ENCODE measurements at places on chromosomes 11 and 22.
A peak's percentile ranks its signal among the peaks of the same experiment; 100 is the strongest.

- DNase-seq = no peak
These were observed 10.5 kb downstream of the IGSF22 start for GRCh38 chr11:18715476-18715875.

DNA sequence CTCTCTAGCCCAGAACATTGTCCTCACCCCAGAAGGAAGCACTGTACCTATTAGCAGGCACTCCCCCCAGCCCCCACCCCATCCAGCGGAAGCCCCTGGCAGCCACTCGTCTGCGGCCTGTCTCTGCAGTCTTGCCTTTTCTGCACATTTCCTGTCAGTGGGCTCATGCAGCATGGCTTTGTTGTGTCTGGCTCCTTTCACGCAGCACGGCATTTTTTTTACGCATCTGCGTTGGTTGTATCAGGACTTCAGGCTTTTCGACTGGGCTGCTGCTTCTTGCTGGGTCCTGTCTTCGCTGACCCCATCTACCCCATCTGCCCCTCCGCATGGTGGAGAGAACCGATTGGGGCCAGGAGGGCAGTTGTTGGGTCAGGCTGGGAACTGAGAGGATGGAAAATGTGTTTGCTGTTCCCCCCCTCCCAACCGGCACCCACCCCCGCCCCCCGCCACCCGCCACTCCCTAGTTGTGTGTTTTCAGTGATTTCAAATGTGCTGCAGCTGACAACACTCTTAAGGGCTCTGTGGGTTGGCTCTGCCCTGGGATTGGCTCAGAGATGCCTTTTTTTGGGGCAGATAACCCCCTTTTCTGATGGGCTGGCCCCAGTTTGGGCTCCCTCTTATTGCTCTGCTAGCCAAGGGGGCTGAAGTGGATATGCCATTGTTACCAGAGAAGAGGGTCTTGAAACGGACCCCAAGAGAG lies 110.0 kb downstream of the KIAA1671 start:
- DNase-seq = no peak

- DNase-seq = no peak
These were observed 57.5 kb downstream of the BCR start for GRCh38 chr22:23237841-23238240.

DNA sequence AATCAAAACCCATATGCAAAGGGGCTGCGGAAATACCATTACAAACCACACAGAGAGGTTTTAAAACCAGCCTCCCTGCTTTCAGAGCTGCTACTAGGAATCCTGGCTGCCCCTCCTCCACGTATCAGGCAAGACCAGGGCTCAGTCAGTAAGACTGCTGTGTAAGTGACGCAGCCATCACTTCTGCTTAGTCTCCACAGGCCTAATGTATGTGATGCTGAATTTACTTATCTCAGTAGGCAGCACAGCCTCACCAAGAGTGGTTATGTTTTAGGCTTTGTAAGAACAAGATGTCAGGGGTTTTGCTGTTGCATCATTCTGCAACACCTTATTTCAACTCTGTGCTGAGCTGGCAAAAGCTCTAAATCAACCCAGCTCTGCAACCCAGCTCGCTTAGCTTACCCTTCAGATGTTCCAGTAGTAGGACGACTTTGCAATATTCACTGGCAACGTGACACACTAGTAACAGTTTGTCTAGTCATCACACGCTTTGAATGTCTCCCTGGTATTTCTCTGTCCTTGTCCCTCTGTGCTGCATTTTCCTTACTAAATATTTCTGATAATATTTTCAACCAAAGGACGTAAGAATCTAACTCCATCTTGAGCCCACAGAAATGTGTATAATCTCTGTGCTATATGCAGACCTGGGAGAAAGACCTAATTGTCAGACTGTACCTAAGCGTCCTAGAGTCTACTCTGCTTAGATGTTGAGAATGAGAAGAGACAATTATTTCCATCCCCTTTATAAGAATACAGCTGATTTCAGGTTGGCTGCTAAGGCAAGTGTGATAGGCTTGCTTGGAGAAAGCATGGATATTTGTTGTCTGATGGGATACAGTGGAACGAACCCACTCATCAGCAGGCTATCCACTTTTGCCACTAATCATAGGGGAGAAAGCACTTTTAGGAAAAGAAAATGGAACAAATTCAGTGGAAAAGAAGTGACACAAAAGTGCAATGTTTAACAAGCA lies 72.2 kb downstream of the LARGE2 start:
- no peak for DNase-seq

DNA sequence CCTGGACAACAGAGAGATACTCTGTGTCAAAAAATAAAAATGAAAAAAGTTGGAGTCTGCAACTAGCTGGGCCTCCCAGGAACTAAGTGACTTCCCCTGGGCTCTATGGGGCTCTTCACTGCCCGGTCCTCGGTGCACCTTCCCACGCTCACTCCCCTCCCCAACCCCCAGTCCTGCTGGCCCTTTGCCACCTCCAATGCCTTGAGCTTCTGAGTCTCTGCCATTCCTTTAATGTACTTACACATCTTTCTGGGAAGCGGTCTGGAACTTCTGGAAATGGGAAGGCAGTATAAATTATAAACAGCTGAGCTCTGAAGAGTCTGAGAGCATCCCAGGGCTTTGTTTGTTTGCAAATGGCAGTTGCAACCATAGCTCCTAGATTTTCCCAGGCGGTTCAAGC lies 5.9 kb upstream of the BATF2 start:
- DNase-seq = no peak

- DNase-seq = no peak
These were observed at the start of gene CASP4 for GRCh38 chr11:104968355-104968855. CASP4 (minus strand) TSS chr11:104968574; CDS start chr11:104968525, 49 bp downstream.

DNA sequence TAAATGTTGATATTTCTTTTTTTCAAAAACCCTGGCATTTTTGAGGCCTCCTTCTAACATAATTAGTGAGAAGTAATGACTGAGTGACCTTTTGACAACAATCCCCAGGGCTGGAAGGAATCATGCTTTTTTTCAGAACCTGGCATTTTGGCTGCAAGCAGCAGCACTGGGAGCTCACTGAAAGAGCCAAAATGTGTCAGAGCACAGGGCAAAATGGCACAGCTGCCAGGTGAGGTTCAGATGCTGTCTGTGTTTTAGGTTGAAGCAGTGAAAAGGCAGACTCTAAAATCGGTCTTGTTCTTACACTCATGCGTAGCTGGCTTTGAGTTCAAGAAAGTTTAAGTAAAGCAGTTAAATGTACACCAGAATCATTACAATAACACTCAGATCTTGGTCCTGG lies 1063.8 kb downstream of the DLG2 start:
- DNase-seq = no peak

DNA sequence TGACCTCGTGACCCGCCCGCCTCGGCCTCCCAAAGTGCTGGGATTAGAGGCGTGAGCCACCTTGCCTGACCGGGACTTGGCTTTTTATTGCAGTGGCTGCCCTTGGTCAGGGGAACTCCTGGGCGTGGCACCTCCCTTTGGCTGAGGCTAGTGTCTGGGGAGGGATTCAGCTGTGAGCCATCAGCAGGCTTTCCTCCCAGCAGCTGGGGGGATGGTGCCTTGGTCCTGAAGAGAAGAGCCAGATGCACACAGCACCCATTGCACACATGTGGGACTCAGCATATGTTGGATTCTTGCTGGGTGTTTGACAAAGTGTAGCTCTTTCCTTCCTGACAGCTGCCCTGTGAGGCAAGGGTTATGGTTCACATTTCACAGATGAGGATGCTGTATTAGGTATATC lies 8.4 kb downstream of the CYTH4 start:
- DNase-seq = no peak

- no peak for DNase-seq
These were observed 1083.2 kb upstream of the CNTN5 start for GRCh38 chr11:97937501-97937900.

DNA sequence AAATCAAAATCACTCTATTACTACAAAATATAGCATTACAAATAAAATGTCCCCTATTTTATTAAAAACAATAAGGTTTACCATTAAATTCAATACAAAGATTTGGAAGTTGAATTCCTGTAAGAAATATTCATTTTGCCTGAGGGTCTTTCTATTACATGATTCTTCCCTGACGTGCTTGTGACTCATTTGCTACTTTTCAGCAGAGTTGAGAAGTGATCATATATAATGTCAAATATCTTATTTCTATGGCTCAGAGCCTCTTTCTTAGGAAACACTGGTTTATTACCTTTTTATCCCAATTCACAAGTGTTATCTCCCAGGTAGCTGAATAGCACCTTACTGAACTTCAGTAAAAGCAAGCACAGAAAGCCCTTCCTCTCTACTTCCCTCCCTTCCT lies 65.2 kb upstream of the CNTN5 start:
- DNase-seq = no peak

- no peak for DNase-seq
These were observed 294.7 kb upstream of the ZC3H12C start for GRCh38 chr11:109798521-109798920.

- peak; percentile 95 for DNase-seq
These were observed 76.3 kb downstream of the PRCP start for GRCh38 chr11:82823647-82824619.

DNA sequence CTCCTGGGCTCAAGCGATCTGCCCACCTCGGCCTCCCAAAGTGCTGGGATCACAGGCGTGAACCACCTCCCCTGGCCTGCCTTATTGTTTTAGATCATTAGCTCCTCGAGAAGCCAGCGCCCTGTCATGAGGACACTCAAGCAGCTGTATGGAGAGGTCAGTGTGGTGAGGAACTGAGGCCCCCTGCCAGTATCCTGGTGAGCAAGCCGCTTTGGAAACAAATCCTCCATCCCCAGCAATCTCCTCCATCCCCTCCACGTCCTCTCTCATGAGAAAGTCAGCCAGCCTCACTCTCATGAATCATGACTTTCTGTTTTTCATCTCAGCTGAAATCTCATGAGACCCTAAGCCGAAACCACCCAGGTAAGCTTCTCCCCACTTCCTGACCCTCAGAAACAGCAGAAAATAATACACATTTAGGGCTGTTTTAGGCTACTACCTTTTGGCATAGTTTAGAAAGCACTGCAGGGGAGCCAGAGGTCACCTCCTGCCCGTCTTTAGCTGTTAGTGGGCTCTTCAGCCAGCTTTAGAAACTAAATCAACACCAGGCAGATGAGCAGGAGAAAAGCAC lies 56.0 kb downstream of the CTTN start:
- no peak for DNase-seq

GRCh38 chr22:17077255-17077654 lies 7.5 kb upstream of the IL17RA start:
- no peak for DNase-seq

DNA sequence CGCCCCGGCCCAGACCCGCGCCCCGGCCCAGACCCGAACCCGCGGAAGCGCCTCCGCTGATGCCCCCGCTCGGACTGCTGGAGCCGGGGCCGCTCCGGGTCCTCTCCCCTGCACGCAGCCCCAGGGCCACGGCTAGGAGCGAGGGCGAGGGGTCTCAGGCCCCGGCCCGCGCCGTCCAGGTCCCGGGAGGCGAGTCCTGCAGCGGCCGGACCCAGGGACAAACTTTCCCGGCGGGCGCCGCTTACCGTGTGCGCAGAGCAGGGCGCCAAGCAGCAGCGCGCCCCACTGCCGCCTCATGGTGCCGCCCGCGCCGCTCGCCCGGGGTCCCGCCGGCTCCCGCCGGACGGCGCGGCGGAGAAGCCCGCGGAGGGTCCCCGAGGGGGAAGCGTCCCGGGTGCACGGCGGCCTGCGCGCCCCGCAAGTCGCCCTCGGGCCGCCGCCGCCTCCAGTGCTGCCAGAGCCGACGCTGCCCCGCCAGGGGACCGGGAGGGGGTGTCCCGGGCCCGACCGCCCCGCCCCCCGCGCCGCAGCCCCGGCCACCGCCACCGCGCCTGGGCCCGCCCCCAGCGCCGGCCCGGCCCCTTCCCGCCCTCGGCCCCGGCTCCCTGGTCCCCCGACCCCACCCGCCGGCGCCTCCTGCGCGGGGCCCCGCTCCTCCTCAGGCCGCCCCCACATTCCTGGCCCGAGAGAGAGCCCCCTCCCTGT lies at the start of gene LRP4:
Gene LRP4 (minus strand): TSS at position 468 of the 705 bp plus-strand sequence. CDS start 171 bp downstream, at position 297.
- DNase-seq = no peak

DNA sequence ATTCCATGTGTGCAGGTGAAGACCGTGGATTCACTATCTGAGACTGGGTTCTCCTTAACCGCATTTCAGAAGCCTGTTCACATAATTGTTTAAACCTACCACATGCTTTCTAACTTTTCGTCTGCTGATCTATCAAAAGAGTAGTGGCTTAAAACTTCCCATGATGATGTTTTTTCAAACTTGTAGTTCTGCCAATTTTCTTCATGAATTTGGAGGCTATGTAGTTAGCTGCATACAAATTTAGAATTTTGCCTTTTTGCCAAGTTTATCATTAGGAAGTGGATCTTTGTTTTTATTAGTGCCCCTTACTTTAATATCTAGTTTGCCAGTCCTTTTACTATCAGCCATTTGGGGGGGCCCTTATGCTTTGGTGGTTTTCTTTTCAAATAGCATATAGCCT lies 57.5 kb upstream of the PITPNB start:
- DNase-seq = peak; percentile 11

DNA sequence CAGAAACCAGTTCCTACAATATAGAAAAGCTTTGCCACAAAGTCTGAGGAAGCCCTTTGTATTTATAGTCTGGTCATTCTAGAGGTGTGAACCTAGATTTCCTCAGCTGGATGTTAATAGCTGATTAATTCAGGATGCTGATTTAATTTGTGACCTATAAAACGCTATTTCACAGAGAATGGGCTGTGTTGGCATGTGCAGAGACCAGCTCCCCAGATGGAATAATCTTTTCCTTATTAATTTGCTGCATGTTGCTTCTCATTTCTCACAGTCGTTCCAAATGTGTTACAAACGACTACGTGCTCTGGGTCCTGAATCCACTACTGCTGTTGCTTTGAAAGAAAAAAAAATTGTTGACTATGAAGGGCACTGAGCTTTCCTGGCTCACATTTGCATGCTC lies 49.3 kb downstream of the BDNF start:
- DNase-seq = no peak

DNA sequence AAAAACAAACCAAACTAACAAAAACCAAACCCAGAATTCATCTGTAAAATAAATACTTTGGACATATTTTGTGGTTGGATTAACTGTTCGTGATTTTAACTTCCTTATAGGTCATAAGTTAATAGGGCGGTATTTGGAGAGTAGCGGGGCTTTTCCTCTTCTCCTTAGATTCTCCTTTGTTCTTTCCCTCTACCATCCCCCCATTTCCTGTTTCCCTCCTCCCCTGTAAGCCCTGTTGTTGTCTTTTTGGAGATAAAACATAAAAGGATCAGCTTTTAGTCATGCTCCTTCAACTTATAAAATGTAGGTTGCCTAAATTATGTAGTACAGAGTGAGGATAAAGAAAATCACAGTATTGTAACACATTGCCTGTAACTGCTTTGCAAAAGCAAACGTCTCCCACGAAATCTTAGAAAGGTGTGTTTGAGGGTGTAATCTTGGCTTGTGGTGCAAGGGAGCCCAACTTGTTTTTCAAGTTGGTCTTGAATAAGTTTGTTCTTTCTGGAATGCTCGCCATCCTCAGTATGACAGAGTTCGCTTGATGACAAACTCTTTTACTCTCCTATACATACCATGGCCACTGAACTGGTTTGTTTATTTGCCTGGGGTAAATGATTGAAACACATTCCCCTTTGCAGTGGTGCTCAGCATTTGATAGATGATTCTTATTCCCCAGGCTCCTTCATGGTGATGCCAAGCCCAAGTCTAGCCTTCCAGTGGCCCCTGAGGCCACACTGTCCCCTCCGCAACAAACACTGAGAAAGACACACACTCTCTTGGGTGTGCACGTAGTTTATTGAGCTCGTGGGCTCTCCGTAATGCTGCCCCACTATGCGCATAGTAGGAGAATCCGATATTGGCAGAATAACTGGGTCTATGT lies 49.4 kb downstream of the TEAD1 start:
- no peak for DNase-seq
